ENCODE measurements at places on chromosomes 12 and 14. TPM values are rescaled to one million over a fixed set of nuclear protein-coding genes. Genes with fewer than 3 reads are reported as not detected.
A peak's percentile ranks its signal among the peaks of the same experiment; 100 is the strongest.

The ALDH2 gene
- 0.99 TPM for total RNA-seq

The OTUB2 gene
- total RNA-seq: 0.60 TPM

DNA sequence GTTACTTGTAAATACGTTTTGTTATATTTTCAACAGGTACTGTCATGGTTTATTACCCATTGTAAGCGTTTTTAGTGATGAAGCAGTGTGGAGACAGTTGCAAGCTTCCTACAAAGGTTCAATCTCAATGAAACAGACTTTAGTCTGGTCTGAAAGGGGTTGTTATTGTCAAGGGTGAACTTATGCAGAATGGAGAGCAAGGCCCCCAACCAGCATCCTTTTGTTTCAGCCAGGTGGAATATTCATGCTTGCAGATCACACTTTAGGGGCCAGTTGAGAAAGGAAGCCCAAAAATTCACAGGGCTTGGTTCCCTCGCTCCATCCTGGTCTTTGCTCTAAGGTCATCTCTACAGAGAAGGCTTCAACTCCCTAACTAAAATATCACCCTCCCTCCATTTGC, 103.7 kb downstream of the PRICKLE1 start:
- H3K4me3 ChIP-seq: no peak overlapping the region
- H3K27ac ChIP-seq: no peak overlapping the region
- peaks cover 8% of the 10 kb centered on the region for H3K4me1 ChIP-seq

DNA sequence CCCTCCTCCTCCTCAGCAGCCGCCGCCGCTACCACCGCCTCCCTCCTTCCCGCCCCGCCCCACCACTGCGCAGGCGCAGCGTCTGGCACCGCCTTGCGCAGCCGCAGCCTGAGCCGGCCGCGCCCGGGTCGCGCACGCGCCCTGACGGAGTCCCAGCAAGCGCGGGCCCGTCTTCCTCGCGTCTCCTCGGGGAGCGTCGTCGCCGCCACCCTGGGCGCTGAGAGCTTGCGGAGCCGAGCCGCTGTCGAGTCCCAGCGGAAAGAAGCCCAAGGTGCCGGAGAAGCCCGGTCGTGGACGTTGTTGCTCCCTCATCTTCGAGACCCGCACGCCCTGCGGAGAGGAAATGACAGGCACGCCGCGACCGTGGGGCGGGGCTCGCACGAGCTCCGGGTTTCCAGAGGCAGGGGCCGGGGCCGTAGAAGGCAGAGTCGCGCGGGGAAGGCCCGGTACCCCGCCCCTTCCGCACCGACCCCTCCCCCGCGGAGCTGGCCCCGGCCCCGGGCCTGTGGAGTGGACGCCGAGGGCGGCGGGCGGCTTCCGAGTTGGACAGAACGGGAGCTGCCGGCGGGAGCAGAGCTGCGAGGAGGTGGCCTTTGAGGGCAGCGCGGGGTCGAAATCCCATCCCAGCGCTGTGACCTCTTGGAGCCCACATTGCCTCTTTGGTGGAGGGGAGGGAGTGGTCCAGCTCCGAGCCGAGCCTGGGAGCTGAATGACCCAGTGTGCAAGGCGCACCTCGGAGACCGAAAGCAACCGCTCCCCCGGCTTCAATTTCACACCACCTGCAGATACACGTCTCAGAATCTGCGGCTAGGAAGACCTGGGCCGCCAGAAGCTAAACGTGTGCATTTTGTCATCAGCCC, 469 bp upstream of the RAB35 start:
- peak overlapping the region; percentile 89 for H3K27ac ChIP-seq
- DNase-seq: peak; percentile 100
- H3K27me3 ChIP-seq: no peaks in the 10 kb centered on the region
- peaks cover 29% of the 10 kb centered on the region for H3K36me3 ChIP-seq

GRCh38 chr14:103562179-103562428, 353 bp downstream of the BAG5 start:
- DNase-seq: no peak
- H3K36me3 ChIP-seq: peaks cover 2% of the 10 kb centered on the region
- peak overlapping the region; percentile 86 for H3K27ac ChIP-seq
- H3K27me3 ChIP-seq: no peaks in the 10 kb centered on the region

- peaks cover 96% of the 10 kb centered on the region for H3K27me3 ChIP-seq
- DNase-seq: no peak
- peaks cover 6% of the 10 kb centered on the region for H3K36me3 ChIP-seq
- peaks cover 8% of the 10 kb centered on the region for H3K4me1 ChIP-seq
- H3K4me3 ChIP-seq: peak overlapping the region; percentile 30
Measured at GRCh38 chr14:36660736-36661505, 739 bp upstream of the PAX9 start.

The TARBP2 gene
- 32.3 TPM for total RNA-seq

GRCh38 chr12:110262442-110263388, 18.3 kb upstream of the ATP2A2 start:
- no peaks in the 10 kb centered on the region for H3K4me1 ChIP-seq
- no peaks in the 10 kb centered on the region for H3K36me3 ChIP-seq
- no peak overlapping the region for H3K27ac ChIP-seq

The NDRG2 gene
- total RNA-seq: 15.9 TPM

GRCh38 chr14:80850197-80850814, 91.2 kb downstream of the CEP128 start:
- H3K27me3 ChIP-seq: no peaks in the 10 kb centered on the region
- no peak for DNase-seq
- no peaks in the 10 kb centered on the region for H3K4me1 ChIP-seq
- H3K27ac ChIP-seq: no peak overlapping the region
- no peak overlapping the region for H3K4me3 ChIP-seq
- H3K36me3 ChIP-seq: no peaks in the 10 kb centered on the region

GRCh38 chr12:102197789-102198188, at the start of gene PMCH:
TSS of gene PMCH (minus strand) at chr12:102197833. CDS start at chr12:102197770, 63 bp downstream.
- H3K36me3 ChIP-seq: peaks cover 15% of the 10 kb centered on the region
- no peak within 1 kb of the TSS for H3K4me3 ChIP-seq
- no peak for DNase-seq

The ERBB3 gene
- total RNA-seq: 8.1 TPM

GRCh38 chr14:61559641-61560201, 135.6 kb upstream of the HIF1A start:
- DNase-seq: no peak
- peaks cover 18% of the 10 kb centered on the region for H3K36me3 ChIP-seq
- H3K4me3 ChIP-seq: no peak overlapping the region
- peaks cover 40% of the 10 kb centered on the region for H3K4me1 ChIP-seq
- H3K27ac ChIP-seq: no peak overlapping the region

- H3K4me3 ChIP-seq: no peak overlapping the region
- H3K4me1 ChIP-seq: no peaks in the 10 kb centered on the region
- H3K27ac ChIP-seq: no peak overlapping the region
- no peaks in the 10 kb centered on the region for H3K27me3 ChIP-seq
- H3K36me3 ChIP-seq: no peaks in the 10 kb centered on the region
Measured at GRCh38 chr12:118714051-118714460, 267.3 kb upstream of the SRRM4 start.

The SPATS2 gene
- total RNA-seq: 13.3 TPM

DNA sequence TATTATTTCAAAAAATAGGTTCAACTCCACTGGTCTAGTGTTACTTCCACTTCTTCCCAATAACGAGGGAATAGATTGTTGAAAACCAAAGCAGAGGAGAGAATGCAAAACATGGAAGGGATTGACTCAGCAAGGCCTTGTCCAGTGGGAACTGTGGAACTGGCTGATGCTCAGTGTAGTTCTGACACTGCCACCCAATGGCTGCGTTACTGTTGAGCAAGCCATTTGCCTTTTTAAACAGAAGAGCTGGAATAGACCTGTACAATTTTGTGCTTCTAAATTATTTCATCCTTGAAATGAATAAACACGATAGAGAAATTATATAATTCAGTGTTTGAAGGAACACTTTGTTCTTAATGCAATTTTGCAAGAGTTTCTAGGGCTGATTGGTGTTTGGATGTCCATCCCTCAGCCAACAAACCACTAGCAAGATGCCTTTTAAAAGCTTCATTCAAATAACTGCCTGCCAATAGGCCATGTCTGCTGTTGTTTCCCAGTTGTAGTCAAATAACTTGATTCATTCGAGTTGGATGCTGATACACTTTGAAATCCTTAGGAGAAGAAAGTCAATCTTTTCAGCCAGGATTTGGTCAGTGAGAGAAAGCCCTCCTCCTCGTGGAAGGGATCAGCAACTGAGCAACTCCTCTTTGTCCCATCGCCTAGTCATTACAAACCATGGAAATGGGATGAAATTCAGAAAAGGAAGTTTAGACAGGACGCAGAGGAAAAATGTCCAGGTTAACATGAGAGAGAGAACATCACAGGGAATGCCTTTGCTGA, 7.3 kb upstream of the MGP start:
- peaks cover 9% of the 10 kb centered on the region for H3K27me3 ChIP-seq
- H3K4me3 ChIP-seq: no peak overlapping the region
- H3K27ac ChIP-seq: no peak overlapping the region
- H3K4me1 ChIP-seq: no peaks in the 10 kb centered on the region

DNA sequence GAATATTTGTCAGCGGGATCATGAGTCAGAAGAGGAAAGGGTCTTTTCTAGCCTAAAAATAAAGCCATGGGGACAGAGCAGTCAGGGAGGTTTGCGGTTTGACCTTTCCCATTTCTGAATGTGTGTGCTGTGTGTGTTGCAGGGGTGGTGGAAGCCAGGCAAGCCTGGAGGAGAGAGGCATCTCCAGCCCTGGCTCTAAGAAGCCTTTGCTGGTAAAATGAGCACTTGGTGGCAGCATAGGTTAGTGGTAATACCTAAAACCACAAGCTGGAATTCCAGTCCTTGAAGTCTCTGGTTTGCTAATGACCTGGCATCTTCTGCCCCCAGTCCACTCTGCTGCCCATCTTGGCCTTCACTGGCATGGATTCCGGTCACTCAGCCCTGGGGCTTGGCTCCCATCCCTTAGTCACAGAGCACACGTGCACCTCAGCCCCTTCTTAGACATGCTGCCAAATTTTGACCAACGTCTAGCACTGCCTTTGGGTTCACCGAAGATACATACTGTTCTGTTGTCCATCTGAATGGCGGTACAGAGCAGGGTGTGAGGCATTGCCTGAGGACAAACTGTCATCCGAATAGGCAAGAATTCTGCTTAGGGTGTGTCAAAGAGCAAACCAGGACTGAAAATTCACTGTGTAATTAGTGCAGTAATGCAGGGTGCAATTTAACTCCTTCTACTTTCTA, 52.7 kb downstream of the KCNA5 start:
- no peaks in the 10 kb centered on the region for H3K36me3 ChIP-seq
- H3K4me3 ChIP-seq: no peak overlapping the region
- no peak overlapping the region for H3K27ac ChIP-seq
- peaks cover 17% of the 10 kb centered on the region for H3K27me3 ChIP-seq

The OAS1 gene
- 138 TPM for total RNA-seq

The ACSM4 gene
- total RNA-seq: not detected

- no peak overlapping the region for H3K27ac ChIP-seq
- H3K4me3 ChIP-seq: no peak overlapping the region
- no peak for DNase-seq
- H3K27me3 ChIP-seq: peaks cover 27% of the 10 kb centered on the region
Measured at GRCh38 chr14:64808449-64808848, 71.3 kb downstream of the SPTB start.

- H3K27ac ChIP-seq: no peak overlapping the region
- no peaks in the 10 kb centered on the region for H3K27me3 ChIP-seq
- peaks cover 6% of the 10 kb centered on the region for H3K36me3 ChIP-seq
- H3K4me3 ChIP-seq: no peak overlapping the region
Measured at GRCh38 chr12:39538679-39539104, 80.9 kb downstream of the ABCD2 start.

DNA sequence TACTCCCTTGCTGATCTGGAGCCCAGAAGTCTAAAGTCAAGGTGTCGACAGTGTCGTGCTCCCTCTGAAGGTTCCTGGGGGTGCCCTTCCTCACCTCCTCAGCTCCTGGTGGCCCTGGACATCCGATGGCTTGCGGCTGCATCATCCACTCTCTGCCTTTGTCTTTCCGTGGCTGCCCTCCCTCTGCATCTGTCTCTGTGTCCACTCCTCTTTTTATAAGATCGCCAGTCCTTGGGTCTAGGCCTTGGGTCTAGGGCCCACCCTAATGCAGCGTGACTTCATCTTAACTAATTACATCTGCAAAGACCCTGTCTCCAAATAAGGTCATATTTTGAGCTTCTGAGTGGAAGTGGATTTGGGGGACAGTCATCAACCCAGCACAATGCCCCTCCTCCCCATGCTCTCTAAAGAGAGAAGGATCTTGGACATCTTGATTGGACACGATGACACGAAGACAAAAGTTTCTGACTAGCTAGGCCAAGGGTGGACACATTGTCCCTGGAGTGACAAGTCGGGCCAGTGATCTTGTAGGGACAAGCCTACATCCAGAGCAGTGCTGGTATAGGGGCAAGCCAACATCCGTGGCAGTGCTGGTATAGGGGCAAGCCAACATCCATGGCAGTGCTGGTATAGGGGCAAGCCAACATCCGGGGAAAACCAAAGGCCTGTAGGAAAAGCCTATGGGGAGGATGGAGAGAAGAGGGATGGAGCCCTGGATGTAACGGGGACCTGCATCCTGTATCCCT, 93.9 kb upstream of the DIO3 start:
- H3K36me3 ChIP-seq: no peaks in the 10 kb centered on the region
- H3K27me3 ChIP-seq: no peaks in the 10 kb centered on the region
- H3K27ac ChIP-seq: no peak overlapping the region
- DNase-seq: no peak

DNA sequence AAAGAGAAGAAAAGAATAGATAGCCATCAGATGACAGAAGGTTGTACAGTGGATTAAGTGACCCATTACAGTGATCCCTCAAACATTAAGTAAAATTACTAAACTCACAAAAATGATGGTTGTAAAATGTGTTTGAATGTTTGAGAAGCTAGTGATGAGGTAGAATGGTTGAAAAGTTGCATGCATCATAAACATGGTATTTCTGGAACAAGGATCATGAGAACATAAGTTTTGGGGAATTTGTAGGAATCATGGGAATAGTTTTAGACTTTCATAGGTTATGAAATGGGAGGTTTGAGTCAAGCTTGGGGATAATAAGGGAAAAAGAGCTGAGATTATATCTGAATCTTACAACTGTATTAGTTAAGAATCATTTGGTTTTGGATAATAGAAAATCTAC, 34.1 kb upstream of the NEDD1 start:
- H3K36me3 ChIP-seq: no peaks in the 10 kb centered on the region

DNA sequence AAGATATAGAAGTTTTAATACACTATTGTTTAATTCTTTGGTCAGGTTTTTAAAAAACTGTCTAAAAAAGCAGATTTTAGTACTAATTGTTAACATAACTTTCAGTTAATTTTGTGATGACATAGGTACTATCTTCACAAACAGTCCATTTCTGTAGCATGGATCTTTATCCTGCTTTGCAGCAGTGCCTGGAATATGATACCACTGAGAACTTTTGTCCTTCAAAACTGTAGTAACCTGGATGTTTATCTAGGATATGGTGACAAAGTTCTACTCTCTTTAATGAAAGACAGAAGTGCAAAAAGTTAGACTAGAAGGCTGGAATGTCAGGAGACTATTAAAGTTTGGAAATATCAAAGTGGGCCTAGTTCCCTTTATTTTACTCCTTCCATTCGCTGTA, 159.9 kb downstream of the SYNE2 start:
- H3K36me3 ChIP-seq: peaks cover 41% of the 10 kb centered on the region
- H3K4me1 ChIP-seq: no peaks in the 10 kb centered on the region
- H3K4me3 ChIP-seq: no peak overlapping the region
- H3K27me3 ChIP-seq: no peaks in the 10 kb centered on the region
- no peak for DNase-seq
- no peak overlapping the region for H3K27ac ChIP-seq

Measured in activated naive CD8-positive, alpha-beta T cell treated with anti-CD3 and anti-CD28 coated beads, Interleukin-2, amount 10 ng/mL, durations not matched to agents 7 days and 5 days (primary cell).